CD4-positive, alpha-beta T cell treated with Interleukin-4 for 1 hour (primary cell): ENCODE measurements at places on chromosomes 2 and 18.

DNA sequence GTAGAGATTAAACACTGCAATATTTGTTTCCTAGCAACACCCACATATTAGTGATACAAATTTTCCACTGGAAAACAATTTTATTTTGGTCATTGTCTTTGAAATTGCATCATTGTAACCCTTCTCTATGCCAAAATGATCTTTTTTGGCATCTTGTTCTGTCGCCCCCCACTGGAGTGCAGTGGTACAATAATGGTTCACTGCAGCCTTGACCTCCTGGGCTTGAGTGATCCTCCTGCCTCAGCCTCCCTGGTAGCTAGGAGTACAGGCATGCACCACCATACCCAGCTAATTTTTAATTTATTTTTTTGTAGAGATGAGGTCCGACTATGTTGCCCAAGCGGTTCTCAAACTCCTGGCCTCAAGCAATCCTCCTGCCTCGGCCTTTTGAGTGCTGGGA lies 117.4 kb downstream of the PIK3C3 start:
- DNase-seq, result no peak

GRCh38 chr2:230085201-230085600 lies 16.5 kb upstream of the SLC16A14 start:
- DNase-seq, result no peak

GRCh38 chr2:240869956-240870875 lies 1.6 kb downstream of the AGXT start:
- DNase-seq, result no peak

- no peak for DNase-seq
Measured at GRCh38 chr2:55555977-55556376, 36.5 kb downstream of the CFAP36 start.

DNA sequence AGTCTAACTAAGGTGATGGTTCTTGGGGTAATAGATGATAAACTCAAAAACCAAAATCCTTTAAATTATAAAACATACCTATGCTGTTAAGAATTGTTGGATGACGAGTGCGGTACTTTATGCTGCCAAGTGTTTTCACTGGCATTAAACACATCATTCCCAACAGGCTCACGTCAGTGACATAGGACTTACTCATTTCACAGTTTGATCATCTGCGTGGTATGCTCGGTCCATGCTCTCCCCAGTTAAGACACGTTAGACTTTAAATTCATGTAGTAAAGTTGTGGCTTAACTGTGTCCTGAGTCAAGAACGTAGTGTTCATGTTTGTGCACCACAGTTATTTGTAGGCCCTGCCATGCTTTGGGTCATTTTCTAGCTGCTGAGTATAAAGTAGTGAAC lies 125.6 kb upstream of the MYT1L start:
- no peak for DNase-seq

GRCh38 chr2:9980520-9980919 lies 29.0 kb downstream of the GRHL1 start:
- DNase-seq, result no peak

DNA sequence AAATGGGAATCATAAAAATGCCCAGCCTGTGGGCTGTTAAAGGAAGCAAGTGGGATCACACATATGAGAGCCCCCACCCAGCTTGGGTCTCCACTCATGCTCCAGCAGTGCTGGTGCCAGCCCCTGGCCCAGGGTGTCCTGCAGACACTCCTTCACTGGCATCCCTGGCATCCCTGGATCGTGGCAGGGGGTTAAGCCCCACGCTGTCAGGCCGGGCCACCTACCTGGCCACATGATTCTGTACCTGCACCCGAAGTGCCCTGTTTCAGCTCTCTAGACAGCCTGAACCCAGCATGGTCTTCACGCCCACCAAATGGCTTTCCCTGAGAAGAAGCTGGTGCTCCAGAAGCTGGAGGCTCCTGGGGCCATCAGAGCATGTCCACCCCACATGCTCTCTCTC lies 137.4 kb downstream of the INHBB start:
- no peak for DNase-seq

- DNase-seq, result no peak
Measured at GRCh38 chr2:238847841-238848690, at the start of gene TWIST2. TWIST2 (plus strand) TSS chr2:238848085; CDS start chr2:238848216, 131 bp downstream.

GRCh38 chr2:147641651-147642050 lies 203.2 kb upstream of the ACVR2A start:
- DNase-seq, result no peak

GRCh38 chr2:219695145-219695709 lies 67.8 kb downstream of the SLC4A3 start:
- no peak for DNase-seq

DNA sequence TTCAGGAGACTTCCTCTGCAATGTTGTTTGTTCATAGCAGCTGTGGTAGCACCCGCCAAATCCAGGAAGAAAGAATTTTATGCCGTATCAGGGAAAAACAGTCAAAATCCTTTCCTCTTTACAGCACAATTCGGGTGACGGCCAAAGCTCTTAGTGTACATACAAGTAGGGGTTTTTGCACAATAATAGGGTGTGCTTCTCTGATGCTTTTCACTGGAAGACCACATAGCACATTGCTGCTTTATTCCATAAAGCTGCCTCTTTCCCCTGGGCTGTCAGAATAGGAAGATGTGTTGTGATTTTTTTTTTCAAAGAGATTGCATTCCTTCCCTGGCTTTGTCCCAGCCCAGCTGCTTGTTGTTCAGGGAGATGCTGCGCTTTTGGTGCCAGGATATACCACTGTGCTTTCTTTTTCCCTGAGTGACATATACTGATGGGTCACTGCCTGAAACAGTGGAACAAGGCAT lies 27.2 kb upstream of the LANCL1 start:
- no peak for DNase-seq

- no peak for DNase-seq
Measured at GRCh38 chr2:172096626-172097547, 5.8 kb downstream of the DLX2 start.

DNA sequence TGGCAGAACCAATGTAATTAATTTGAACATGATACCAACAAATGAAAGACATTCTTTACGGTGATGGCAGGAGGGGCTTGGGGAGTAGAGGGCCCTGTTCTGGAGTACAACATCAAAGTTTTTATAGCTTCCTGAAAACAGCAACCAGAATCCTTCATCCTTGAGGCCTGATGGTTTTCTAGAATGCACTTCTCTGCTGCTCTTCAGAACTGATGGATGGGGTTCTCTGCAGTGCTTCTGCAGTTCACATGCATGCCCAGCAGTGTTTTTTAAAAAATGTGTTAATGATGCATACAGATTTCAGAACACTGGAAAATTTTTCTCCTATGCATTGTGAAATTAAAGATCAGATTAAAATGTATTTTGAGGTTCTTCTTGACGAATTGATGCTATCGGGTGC lies 2.5 kb downstream of the LTBP1 start:
- no peak for DNase-seq

- no peak for DNase-seq
Measured at GRCh38 chr18:76460482-76460881, 34.6 kb downstream of the ZNF516 start.

- DNase-seq, result no peak
Measured at GRCh38 chr2:143489145-143489544, 359.9 kb downstream of the ARHGAP15 start.

GRCh38 chr2:232387451-232388171 lies 9.1 kb downstream of the ALPP start:
- DNase-seq, result no peak

GRCh38 chr18:13653746-13654433 lies 72.5 kb downstream of the FAM210A start:
- no peak for DNase-seq

- no peak for DNase-seq
Measured at GRCh38 chr2:204033611-204034495, 97.3 kb downstream of the ICOS start.

DNA sequence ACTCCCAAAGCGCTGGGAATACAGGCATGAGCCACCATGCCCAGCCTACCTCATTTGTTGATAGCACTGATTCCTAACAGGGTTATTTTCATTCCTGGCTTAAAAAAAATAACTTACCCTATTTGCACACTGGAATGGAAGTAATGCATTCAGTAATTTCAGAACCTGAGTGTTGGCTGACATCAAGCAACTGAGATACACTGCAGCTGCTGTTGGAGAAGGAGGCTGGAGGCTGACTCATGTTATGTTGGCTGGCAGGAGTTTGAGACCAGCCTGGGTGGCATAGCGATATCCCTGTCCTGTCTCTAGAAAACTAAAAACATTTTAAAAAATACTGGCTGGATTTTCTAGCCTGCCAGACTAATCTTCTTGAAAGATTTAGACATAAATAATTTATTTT lies 385.1 kb upstream of the MEX3C start:
- no peak for DNase-seq

GRCh38 chr2:974502-974901 lies 23.9 kb downstream of the SNTG2 start:
- no peak for DNase-seq

GRCh38 chr2:156625360-156626170 lies 189.4 kb downstream of the GPD2 start:
- DNase-seq, result no peak

- DNase-seq, result no peak
Measured at GRCh38 chr2:23595601-23596251, 210.7 kb downstream of the KLHL29 start.

DNA sequence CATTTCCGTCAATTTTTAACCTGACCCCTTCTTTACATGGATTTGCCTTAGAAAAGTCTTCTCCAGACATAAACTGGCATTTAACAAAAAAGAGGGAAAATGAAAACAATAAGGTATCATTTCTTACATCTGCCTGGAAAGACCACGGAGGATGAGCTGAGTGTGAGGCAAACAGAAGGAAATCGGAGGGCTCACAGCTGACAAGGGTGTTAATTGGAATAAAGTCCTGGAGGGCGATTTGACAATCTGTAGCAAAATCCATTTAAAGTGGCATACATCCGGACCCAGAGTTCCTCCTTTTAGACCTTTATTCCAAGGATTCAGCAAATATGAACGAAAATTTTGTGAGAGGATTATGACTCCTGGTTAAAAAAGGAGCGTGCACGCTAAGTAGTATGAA lies 179.7 kb upstream of the COPS8 start:
- DNase-seq, result no peak

DNA sequence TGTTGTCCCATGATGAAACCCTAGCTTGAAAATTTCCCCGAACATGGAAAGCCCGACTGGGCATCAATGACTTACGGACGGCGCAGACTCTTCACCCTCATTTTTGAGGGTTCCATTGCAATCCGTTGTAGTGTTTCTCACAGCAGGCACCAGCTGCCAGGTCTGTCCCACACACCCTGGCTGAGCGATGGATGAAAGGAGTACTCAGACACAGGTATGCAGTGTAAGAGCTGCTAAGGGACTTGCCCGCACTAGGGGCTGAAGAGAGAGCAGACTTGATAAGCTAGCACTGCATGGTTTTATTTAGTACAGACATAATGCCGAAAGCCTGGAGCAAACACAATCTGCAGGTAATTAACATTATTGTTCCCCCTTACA lies 15.8 kb downstream of the DYNAP start:
- DNase-seq, result no peak

- DNase-seq, result no peak
Measured at GRCh38 chr2:241894681-241895426, 25.3 kb downstream of the RTP5 start.

- no peak for DNase-seq
Measured at GRCh38 chr2:1813371-1813770, 69.1 kb upstream of the PXDN start.

DNA sequence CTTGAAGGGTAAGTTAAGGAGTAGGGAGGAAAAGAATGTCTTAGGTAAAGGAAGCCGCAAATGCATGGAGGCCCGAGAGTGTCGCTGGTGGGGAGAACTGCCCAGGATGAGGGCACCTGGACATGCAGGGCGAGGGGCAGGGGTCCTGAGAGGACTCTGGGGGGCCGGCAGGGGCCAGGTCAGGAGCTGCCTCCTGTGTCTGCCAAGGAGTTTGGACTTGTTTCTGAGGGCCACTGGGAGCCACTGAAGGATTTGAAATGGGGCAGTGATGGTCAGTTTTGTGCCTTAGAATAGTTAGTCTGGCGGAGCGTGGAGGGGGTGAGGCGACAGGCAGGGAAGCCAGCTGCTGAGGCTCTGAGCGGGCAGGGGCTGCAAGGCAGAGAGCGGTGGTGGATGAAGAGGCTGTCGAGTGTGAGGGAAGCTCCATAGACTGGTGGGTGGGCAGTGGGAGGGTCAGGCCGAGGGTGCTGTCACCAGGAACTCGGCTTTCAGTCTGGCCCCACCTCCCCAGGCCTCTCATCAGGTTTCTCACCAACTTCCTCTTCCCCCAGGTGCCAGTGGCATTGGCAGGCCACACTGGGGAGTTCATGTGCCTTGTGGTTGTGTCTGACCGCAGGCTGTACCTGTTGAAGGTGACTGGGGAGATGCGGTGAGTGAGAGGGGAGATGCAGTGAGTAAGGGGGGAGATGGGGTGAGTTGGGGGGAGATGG lies 14.7 kb upstream of the SLC4A3 start:
- peak; percentile 50 for DNase-seq

DNA sequence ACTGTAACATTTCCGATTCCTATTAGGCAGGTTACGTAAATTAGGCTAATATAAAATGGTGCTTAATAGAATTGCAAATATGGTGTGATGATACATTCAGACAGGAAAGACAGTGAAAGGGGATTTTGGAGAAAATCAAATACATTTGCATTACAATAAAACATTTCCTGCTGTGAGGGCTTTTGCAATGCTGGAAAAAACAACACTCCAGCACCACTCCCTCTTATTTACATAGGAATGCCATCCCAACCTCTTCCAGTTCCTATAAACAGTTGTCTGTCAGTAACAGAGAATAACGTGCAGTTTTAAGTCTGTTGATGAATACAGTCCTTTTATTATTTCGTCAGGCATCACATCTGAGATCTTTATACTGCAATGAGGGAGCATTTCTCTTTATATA lies 298.8 kb upstream of the FANCL start:
- DNase-seq, result no peak

GRCh38 chr18:34158881-34159690 lies 65.6 kb downstream of the NOL4 start:
- no peak for DNase-seq

DNA sequence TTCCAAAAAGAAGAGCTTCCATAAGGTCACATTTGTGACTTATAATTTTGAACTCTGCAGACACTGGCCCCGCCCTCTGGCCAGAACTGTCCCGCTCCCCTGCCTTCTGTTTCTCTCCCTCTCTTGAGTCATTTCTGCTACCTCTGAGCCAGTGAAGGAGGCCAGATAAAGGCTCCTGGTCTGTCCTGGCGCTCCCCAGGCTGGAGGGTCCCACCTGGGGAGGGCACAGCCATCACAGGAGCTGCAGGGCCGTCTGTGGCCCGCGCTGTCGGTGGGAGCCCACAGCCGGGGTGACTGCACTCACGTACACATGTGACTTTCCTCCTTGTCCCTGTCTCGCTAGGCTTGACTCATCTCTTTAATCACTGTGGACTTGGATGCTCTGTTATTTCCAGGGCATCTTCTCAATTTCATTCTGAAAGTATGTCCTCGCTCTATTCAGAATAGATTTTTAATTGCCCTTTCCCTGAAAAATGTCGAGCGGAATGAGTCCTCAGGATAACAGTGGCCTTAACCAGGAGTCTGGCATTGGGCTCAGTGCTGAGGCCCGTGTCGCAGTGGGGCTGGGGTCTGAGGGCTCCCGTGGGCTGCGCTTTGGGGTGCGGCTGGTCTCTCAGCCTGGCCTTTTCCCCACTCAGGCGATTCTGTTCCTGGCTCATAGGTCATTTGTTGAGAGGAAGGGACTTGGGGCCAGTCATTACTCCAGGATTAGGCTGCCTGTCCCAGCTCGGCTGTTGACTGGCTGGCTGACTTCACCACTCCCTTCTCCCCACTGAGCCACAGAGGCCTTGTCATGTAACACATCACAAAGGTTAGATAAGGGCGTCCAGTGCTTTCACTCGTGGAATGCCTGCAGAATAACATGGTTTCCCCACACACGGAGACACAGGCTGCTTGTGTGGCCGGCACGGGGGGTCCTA lies 34.5 kb downstream of the KLHL29 start:
- DNase-seq, result no peak
